ENCODE measurements at places on chromosomes 12 and 14.

- DNase-seq = no peak
These were observed 33.3 kb downstream of the CCDC85C start for GRCh38 chr14:99570544-99571302.

- no peak for DNase-seq
These were observed 59.9 kb downstream of the USP15 start for GRCh38 chr12:62320054-62320453.

- DNase-seq = peak; percentile 28
These were observed 15.1 kb downstream of the RNF41 start for GRCh38 chr12:56206452-56207166.

DNA sequence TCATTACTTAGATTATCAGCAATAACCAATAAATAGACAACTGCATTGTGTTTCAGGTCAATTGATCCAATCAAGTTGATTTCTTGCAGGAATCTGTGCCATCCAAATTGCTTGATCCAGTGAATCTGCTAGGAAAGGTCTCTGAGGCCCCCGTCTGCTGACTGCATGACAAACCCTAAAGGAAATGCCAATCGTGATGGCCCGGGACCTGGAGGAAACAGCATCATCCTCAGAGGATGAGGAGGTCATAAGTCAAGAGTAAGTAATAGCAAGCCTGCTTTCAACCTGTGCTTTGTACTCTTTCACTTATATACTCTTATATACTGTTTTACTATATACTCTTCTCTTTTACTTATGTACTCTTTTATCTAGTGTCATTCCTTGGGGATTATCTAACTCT, 1.9 kb downstream of the TTLL5 start:
- DNase-seq = no peak

DNA sequence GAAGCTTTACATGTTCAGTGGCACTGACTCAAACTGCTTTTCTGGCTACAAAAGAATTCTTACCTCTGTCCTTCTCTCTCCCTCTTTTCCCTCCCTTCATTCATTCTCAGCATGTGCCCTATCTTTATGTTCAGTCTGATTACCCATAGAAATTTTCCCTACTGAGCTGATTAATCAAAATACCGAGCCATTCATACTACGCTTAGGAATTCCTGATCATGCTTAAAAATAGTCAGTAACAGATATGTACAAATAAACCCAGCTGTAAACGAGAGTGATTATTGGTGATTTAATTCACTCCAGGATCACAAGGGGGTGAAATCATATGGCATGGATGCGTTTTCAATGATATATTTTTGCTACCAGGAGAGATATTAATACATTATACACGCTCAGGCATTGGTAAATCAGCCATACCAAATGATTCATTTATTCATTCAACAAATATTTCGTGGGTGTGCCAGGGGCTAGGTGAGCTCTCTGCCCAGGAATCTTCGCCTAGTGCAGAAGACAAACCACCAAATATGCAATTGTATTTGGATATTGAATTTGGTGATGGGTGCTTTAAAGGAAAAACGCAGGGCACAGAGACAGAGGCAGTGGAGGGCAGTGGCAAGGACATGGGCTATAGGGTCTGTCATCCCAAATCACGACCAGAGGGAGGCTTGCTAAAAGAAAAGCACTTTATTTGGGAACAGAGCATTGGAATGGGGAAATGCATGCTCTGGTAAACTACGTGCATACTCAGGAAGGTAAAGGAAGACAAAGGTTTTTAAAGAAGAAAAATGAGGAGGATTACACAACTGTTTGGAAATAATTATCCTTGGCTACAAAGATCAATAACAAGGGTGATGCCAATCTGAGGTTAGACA, 13.9 kb upstream of the VRK1 start:
- DNase-seq = no peak

DNA sequence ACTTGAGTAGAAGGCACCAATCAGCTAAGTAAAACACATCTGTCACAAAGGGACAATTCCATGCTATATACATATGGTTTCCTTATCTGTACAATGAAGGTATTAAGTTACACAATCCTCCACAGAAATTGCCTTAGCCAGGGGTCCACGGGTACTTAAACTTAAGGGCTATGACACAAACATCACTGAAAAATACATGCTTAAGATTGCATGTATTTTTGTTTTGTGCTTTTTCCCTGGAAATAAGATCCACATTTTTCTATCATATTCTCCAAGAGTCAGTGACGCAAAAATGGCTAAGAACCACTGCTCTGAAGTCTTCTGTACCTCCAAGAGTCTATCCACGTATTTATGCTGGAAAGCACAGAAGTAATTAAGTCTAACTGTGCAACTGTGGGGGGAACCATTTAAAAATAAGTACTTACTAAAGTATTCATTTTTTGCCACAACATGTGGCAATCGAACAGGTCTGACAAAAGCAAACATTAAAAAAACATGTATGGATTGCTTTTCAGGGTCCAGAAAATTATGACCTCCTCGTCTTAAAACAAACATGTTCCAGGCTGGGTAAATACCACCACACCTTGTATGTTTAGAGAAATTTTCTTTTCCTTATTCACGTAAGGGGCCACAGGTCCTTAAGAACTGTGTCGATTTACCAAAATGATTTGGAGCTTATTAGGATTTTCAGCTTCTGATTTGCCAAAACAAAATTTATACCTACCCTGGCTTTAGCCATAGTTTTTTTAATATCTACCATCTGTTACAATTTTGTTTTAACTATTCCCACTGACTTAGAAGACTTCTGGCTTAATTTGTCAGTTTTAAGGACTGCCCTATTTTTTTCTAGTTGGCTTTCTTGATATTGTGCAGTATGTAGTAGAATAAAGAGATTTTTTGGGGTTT, 2.8 kb downstream of the SLC38A2 start:
- DNase-seq = no peak
